MM.1S (cell line): ENCODE measurements at places on chromosomes 12 and 14.

DNA sequence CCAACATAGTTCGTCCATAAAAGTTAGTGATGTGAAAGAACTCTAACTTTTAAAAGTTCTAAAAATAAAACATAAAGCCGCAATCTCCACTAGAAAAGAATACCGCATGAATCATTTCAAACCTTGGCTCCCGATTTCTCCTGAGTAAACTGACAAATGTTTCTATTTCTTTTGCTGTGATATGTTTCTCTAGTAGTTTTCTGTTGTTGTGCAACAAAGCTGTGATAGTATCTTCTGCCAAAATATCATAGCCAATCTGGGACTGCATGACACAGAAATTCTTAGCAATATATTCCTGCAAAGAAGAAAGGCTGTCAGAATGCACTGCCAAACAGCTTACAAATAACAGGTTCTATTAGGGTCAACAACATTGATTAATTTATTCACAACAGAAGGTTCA is 174.0 kb downstream of the ITPR2 start:
- no peak for DNase-seq

- DNase-seq = no peak
Measured at GRCh38 chr12:76998386-76998785, 67.0 kb downstream of the E2F7 start.

DNA sequence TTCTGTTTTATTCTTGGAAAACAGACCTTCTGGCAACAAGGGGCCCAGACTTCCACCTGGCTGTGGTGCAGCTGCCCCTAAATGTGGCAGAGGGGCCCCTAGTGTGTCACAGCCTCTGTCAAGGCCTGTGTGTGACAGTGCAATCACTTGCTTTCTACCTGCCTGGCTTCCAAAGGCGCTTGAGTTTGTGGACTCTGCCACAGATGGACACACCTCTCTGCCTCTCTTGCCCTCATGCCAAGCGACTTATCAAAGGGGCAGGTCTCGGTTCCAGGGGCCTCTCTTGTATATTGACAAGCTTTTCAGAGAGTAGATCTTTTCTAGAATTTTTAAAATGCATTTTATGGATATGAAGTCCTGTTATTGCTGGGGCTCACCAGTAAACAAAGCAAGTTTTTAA is 217.2 kb downstream of the SLC15A4 start:
- DNase-seq = no peak

GRCh38 chr14:25698111-25698510 is 648.2 kb upstream of the STXBP6 start:
- no peak for DNase-seq

- DNase-seq = peak; percentile 78
Measured at GRCh38 chr12:75526655-75527511, 15.5 kb upstream of the KRR1 start.

GRCh38 chr12:72296389-72296788 is 24.2 kb downstream of the TRHDE start:
- DNase-seq = no peak
